AG10803 (cell line): ENCODE measurements at places on chromosomes 4 and X.

DNA sequence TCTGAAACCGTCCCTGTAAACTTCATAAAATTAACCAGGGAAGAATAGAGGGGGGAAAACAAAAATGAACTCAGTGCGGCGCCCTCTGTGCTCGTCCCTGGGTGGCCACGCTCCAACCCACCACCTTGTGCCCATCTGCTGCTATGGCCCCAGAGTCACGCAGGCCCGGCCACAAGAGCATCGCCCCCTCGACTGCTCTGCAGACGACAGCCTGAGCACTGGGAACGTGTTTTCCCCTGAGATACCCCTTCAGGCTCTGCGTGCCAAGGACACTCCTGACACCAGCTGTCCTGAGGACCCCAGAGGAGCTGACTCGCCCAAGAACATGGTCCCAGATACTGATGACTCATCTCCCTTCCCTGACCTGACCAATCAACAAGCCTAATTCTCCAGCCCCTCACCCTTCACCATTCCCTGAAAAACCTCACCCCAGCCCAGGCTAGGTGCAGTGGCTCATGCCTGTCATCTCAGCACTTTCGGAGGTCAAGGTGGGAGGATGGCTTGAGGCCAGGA, 64.1 kb upstream of the GPR78 start:
- no peak for DNase-seq

- DNase-seq, result no peak
Measured at GRCh38 chr4:26204911-26205370, 115.9 kb upstream of the RBPJ start.

- no peak for DNase-seq
Measured at GRCh38 chr4:29538889-29539646, 1181.1 kb upstream of the PCDH7 start.

GRCh38 chr4:21792736-21793135, 155.8 kb downstream of the KCNIP4 start:
- DNase-seq, result peak; percentile 20

- DNase-seq, result no peak
Measured at GRCh38 chr4:141518222-141518621, 118.2 kb upstream of the IL15 start.

DNA sequence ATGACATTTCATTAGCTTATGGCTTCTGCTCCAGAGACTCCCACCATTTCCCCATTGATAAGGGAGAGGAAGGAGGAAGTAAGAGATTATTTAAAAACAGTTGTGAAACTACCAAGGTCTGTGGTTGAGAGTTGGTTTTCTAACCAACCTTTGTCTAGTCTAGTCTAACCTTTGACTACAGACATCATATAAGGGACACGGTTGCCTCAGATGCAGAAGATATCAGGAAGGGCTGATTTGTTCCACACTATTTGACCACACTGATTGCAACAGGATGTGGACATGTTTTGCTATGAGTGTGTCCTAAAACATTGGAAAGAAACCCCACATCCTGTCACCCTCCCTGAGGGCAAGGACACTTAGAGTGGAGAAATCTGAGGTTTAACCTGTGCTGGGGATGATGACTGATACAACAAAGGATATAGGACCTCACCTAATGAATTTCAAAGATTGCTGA, 53.0 kb downstream of the COQ2 start:
- peak; percentile 78 for DNase-seq

- DNase-seq, result no peak
Measured at GRCh38 chr4:70681704-70682103, 6.6 kb upstream of the UTP3 start.

DNA sequence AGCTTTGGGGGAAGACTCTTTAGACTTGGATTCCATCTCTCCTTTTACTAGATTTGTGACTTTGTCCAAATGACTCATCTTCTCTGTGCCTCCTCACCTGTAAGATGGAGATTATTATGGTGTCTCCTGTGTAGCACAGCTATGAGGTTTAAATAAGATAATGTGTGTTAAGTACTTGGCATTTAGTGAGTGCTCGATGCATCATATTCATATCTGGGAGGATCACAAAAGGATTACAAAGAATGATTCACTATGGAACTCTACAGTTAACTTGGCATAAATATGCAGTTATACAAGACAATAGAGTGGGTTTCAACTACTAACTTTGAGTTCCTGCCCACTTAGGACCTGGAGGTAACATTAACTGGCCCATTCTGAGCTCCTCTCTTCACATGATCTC, 2.3 kb downstream of the GBA3 start:
- no peak for DNase-seq

DNA sequence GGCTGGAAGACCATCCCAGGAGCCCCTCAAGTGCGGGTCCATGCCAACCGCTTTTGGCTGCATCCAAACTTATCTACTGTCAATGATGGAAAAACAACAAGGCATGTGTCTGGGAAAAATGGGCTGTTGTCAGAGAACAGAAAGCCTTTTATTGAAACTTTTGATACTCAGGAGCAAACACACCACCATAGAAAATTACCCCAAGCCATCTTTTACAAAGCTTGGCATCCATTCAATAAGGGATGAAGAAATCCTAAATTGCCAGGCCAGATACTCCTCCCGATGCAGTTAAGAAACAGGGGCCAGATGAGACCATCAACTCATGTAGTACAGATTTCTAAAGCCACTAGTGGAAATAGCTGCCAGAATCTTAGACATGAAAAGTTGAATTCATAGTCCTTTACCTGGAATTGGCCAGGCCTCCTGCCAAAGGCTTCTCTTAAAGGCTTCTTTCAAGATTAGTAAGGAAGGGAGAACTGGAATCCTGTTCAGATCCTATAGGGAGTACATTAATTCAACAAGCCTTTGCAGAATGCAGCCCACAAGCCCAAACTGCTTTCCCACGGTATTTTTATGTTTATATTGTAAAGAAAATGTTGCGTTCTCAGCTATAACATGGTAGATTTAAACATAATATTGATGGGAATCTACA, 145.4 kb upstream of the MAP3K15 start:
- DNase-seq, result peak; percentile 42

- no peak for DNase-seq
Measured at GRCh38 chrX:19512961-19513360, 2.3 kb downstream of the MAP3K15 start.

DNA sequence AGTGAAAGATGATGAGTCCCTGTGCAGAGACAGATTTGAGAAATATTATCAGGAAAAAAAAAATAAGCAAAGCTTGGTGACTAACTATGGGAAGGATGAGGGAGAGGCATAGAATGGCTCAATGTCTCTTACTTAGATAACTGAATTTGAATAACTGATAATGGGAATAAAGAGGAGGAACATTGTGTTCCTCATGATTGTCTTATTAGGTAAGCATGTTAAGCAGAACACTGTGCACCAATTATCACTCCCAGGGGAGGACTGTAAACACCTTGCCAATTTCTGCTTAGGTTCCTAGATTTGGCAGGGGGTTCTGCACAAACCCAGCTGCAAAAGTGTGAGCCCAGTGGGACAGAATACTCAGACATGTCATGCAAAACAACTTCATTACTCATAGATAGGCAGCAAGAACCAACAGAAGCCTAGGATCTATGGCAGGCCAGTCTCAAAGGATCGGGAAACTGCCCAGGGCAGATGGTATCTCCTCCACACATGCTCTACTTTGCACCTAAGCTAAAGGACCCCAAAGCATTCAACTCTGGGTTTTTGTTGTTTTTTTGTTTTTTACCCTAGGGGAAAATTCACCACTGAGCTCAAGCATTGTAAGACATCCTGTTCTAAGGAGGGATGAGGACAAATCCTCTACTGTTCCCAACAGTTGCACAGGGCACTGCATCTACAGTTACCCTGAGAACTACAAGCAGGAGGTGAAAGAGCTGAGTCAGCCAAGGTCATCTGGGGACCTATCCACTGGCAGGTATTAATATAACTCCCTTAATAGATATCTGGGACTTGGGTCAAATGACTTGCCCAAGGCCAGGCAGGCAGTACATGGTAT, 907.0 kb downstream of the RAPGEF2 start:
- DNase-seq, result no peak

GRCh38 chr4:86898562-86898961, 6.3 kb upstream of the C4orf36 start:
- DNase-seq, result no peak

DNA sequence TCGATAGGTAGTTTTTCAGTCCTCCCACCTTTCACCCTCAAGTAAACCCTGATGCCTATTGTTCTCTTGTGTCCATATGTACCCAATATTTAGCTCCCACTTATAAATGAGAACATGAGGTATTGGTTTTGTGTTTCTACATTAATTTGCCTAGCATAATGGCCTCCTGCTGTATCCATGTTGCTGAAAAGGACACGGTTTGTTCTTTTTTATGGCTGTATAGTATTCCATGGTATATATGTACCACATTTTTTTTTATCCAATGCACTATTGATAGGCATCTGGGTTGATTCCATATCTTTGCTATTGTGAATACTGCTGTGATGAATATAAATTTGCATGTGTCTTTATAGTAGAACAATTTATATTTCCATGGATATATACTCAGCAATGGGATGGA, 199.2 kb downstream of the RAB28 start:
- no peak for DNase-seq

GRCh38 chr4:84691170-84691691, 108.3 kb downstream of the CDS1 start:
- DNase-seq, result peak; percentile 91

GRCh38 chr4:3387154-3387942, 54.4 kb upstream of the HGFAC start:
- no peak for DNase-seq

DNA sequence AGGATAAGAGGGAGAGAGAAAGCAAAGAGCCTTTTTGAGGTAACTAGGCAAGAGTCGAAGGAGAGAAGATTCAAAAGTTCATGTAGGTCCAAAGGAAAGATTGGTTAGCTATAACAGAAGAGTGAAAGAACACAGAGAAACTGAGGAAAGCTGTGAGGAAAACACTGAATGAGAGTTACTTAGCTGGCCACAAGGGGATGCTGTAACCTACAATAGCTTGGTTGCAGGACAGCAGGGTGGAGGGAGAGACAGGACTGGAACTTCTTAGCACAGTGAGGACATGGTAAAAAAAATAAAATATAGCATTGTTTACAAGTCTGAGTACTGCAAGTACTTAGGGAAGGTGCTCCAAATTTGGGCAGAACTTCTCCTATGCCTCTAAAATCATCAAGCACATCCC, 48.3 kb downstream of the RAI2 start:
- DNase-seq, result no peak

DNA sequence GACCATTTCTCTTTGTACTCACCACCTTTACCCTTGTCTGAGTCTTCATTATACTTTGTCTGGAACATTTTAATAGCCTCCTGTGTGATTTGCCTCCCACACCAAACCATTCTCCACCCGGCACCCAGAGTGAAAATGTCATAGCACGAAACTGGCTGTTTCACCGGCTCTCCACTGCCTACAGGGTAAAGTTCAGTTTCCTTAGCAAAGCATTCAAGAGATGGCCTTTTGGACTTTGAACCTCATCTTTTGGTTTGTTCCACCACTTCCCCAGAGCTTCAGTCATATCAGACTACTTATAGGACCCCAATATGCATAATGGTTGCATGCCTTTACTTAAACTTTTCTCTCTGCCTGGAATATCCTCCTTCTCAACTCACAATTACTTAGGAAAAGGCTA, 38.3 kb downstream of the RAP2C start:
- DNase-seq, result no peak

GRCh38 chr4:67614186-67614585, 55.7 kb downstream of the STAP1 start:
- no peak for DNase-seq

DNA sequence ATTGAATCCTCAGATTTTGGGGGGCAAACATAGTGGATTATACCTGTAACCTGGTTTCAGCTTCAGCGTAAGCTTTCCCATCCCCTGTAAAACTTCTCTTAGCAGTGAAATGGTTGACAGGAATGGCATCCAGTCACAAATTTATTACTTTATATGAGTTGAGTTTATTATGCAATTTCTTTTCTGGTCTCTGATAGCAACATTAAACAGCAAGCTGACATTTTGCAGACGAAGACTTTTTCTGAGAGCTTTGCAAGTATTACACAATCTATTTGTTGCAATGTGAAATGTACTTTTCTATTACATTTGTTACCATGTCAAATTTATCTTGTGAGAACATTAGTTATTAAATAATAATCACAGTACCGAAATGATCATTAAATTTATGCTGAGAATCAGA, 60.6 kb downstream of the GSPT2 start:
- no peak for DNase-seq

- peak; percentile 80 for DNase-seq
Measured at GRCh38 chrX:16838202-16839066, 31.7 kb downstream of the RBBP7 start.

DNA sequence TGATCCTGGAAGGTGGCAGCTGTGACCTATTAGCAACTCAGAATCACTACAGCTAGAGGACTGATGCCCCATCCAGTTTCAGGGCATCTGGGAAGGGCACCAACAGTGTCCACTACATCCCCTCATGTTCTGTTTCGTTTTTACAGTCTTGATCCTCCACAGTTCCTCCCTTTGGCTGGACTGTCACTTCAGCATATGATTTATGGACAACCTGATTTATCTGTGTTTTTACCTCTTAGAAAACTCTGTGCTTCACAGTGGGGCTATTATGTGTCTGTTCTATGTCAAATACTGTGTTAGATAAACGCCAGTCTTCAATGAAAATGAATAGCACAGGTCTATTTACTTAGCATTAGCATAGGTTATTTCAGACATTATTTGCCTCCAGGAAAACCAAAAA, 63.1 kb upstream of the GRPR start:
- no peak for DNase-seq

DNA sequence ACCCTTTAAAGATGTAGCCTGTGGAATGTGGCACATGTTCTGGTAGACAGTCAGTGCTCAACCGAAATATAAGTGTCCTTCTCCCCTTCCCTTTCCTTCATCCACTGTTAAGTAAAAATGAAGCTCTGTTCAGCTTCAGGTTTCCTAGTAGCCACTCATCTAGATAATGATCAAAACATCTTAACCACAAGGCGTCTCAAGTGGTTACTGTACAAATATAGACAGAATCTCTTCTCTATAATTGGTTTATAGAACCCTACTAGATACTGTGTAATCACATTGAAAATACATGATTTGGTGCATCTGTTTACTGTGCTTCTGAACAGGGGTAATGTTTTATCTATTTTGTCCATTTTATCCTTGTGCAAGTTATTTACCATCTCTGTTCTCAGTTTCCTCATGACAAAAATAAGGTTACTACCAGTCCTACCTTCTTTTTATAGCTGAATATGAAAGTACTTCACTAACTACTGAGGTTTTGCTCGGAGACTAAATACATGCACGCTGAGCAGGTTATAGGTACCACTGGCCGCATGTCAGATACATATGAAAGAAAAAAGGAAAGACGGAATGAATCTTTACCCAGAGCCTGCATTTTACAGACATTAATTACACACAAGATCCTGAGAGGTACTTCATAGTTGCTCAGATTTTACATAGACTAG, 20.3 kb upstream of the SLC25A4 start:
- no peak for DNase-seq
